ENCODE measurements at places on chromosomes 2 and 18.

DNA sequence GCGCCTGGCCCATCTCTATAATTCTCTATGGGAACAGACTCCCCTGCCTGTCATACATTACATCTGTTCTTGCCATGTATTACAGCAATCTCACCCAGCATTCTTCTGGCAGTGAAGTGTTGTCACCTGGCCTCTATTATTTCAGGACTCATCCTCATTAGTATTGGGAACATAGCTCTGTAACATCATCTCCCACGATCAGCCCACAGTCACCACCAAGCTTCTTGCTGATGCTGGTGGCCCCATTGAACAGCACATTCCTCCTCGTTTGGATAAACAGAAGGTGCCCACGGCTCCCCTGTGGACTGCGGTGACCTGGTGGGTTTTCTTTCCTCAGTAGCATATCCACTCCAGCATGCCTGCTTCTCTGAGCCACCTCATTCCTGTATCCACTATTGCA lies 21.5 kb downstream of the CHCHD5 start:
- H3K4me1 ChIP-seq = no peaks in the 10 kb centered on the region
- H3K36me3 ChIP-seq = no peaks in the 10 kb centered on the region
- H3K27me3 ChIP-seq = no peaks in the 10 kb centered on the region

- H3K27me3 ChIP-seq = no peaks in the 10 kb centered on the region
- H3K27ac ChIP-seq = no peak overlapping the region
- no peaks in the 10 kb centered on the region for H3K4me1 ChIP-seq
These were observed 164.3 kb downstream of the NEDD4L start for GRCh38 chr18:58208207-58208932.

DNA sequence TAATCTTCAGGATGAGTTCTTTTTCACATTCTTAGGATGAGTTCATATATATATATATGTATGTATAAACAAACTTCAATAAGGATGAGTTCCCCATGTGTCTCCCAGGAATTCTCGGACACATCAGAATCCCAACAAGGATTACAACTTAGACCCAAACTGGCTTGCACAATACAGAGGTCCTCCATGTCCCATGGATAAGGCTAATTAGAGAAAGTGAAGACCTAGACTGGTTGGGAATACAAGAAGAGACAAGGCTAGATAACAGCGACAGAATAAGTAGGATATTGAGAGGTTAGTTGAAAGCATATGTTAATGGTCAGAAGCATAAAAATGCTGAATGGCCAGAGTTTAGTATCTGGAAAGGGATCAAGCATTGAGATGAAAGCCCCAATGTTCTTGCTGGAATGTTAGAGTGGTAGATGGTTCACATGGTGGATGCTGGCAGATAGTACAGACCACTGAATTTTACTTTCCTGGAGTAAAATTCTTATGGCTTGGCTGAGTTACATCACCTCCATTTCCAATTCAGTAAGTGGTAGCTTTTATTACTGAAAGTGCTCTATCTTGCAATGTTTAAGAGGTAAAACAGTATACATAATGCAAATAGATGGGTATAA lies 154.9 kb upstream of the EPHA4 start:
- no peaks in the 10 kb centered on the region for H3K36me3 ChIP-seq
- H3K4me1 ChIP-seq = no peaks in the 10 kb centered on the region
- H3K27me3 ChIP-seq = no peaks in the 10 kb centered on the region
- DNase-seq = no peak

DNA sequence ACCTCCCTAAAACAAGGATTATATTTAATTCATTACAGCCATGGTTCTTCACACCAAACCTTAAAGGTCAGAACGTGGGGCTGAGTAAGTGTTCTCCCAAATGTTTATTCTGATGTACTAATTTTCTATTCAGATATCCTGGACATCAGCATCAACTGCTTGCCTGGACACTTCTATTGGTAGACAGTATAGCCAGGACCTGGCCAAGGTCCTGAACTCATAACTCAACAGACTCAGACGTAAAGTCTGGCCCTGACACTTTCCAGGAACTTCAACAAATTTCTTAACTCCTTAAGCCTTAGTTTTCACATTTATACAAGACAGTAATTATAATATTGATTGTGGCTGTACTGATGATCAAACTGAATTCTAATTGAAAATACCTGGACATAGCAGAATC lies 89.1 kb downstream of the AKAIN1 start:
- no peak overlapping the region for H3K4me3 ChIP-seq
- no peak overlapping the region for H3K27ac ChIP-seq
- H3K36me3 ChIP-seq = no peaks in the 10 kb centered on the region
- H3K4me1 ChIP-seq = no peaks in the 10 kb centered on the region
- H3K27me3 ChIP-seq = no peaks in the 10 kb centered on the region
- no peak for DNase-seq

DNA sequence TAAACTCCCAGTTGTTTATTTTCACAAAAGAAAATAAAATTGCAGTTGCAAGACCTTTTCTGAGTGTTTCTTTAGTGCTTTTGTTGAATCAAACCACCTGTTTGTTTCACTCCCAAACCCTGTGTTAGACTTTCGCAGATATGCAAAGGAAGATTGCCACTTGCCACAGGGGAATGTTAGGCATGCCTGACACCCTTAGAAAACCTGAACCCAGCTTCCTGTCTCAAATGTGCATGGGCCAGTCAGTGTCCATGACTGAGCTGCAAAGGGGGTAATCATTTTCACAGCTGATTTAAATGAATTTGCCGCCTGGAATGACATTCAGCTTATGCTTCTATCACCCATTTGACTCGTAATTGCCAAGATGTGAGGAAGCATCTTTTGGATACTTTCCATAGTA lies 17.5 kb downstream of the TGOLN2 start:
- peaks cover 42% of the 10 kb centered on the region for H3K36me3 ChIP-seq
- peaks cover 4% of the 10 kb centered on the region for H3K4me1 ChIP-seq
- peak overlapping the region; percentile 66 for H3K27ac ChIP-seq

GRCh38 chr2:24623535-24623934 lies 132.5 kb downstream of the NCOA1 start:
- H3K27me3 ChIP-seq = no peaks in the 10 kb centered on the region
- no peaks in the 10 kb centered on the region for H3K4me1 ChIP-seq
- no peak overlapping the region for H3K27ac ChIP-seq
- DNase-seq = no peak
- H3K36me3 ChIP-seq = no peaks in the 10 kb centered on the region

GRCh38 chr2:121362226-121362625 lies 77.2 kb upstream of the TFCP2L1 start:
- H3K4me3 ChIP-seq = no peak overlapping the region
- H3K36me3 ChIP-seq = peaks cover 26% of the 10 kb centered on the region
- H3K27me3 ChIP-seq = no peaks in the 10 kb centered on the region
